Stimulated activated CD8-positive, alpha-beta memory T cell treated with anti-CD3 and anti-CD28 coated beads, Interleukin-4, amount 100 ng/mL, for 1 hour (primary cell): ENCODE measurements at places on chromosomes 4 and X.

GRCh38 chr4:150047546-150047945, 30.7 kb upstream of the DCLK2 start:
- DNase-seq, result no peak

DNA sequence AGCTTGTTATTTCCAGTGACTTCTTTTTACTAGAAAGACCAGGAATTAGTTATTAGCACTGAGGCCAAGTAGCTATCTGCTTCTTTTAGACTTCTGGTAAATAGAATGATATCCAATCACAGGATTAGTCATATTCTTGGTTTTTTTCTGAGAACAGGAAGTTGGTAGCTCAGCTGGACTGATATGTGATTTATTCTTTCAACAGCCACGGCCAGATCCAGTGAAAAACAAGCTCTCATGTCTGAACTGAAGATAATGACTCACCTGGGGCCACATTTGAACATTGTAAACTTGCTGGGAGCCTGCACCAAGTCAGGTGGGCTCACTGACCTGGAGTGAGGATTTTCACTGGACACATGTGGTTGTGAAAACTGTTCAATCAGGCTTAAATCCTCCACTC, 48.6 kb downstream of the PDGFRA start:
- DNase-seq, result no peak

GRCh38 chr4:145069361-145069760, 28.6 kb downstream of the ANAPC10 start:
- DNase-seq, result no peak

- DNase-seq, result no peak
Observed at GRCh38 chrX:139297638-139298037, 232.9 kb upstream of the F9 start.

- DNase-seq, result no peak
Observed at GRCh38 chr4:28799696-28800095, 1920.5 kb upstream of the PCDH7 start.

- DNase-seq, result no peak
Observed at GRCh38 chrX:41890026-41890423, 33.3 kb downstream of the CASK start.

DNA sequence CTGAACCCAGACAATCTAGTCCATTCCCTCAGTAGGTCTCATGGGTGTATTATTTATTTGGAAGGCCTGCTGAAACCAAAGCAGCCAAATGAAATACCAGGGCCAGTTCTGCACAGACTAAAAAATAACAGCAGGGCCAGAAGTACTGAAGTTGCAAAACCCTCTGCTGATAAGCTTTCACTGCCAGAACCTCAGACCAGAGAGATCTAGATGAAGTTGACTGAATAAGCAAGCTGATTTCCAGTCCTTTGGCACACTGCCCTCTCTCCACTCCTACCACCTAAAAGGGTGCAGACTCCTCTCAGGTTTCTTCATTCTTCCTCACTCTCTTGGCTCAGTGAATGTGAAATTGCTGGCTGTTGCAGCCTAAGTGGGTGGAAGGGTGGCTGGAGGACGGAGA, 276.7 kb upstream of the KLF3 start:
- DNase-seq, result no peak

DNA sequence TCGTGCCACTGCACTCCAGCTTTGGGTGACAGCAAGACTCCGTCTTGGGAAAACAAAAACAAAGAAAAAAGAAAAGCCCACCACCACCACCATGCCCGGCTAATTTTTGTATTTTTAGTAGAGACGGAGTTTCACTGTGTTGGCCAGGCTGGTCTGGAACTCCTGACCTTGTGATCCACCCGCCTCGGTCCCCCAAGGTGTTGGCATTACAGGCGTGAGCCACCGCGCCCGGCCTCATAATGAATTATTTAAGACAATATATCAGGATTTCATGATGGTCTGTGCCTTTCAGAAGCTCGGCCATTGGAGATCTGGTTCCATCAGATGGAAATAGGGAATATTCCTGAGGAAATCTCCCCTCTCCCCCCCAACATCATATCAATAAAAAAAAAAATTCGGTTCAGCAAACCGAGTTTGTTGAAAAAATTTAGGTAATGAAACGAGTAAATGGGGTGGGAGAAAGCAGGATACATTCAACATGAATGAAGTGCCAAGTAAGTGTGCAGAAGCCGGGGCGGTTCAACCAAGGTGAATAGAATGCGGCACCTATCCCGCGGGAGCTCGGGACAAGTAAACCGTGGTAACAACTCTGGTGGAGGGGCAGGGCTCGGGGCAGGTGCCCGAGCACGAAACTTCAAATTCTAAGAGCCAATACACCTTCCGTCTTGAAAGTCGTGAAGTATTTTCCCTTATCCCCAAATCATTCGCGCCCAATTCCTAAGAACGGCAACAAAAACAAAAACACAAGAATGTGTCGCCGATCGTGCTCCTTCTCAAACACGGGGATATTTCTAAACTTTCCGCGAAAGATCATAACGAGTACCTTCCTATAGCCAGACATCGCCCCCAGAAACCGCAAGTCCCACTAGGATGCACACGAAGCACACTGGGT, 773 bp upstream of the TXLNG start:
- no peak for DNase-seq

DNA sequence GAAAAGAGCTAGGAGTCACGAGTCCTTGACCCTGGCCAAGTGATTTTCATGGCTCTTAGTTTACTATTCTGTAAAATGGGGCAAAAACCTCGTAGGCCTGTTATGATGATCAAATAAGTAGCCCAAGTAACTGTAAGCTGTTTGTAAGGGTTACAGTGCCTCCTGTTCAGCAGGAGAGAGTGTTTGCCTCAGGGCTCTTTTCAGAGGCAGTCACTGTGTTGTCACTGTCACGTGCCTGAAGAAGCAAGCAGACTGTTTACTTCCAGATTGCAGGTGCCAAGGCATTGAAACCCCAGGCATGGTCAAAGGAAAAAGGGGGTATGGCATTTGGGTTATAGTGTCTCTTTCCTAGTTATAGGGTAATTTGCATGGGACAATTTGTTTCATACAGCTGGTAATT, 4.5 kb downstream of the RAB39B start:
- no peak for DNase-seq
